ENCODE measurements at places on chromosomes 3 and 15.

DNA sequence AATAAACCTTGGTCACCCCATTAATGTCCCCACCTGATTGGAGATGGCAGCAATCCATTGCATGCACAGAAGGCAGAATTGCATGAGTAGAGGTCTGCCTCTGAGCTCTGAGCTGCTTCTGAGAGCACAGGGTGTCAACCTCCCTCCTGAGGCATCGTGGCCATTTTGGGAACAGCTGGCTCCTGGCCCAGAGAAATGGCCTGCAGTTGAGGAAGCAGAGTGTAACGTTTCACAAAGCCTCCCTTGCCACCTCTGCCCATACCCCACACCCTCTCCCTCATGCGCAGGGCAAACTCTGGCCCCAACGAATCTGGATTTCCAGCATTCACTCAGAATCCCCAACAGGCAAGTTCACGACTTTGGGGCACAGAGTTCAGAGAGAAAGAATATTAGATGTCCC is 198.9 kb downstream of the ADAMTS9 start:
- no peak for DNase-seq

- DNase-seq: no peak
Measured at GRCh38 chr3:147962408-147963164, 553.4 kb downstream of the ZIC1 start.

DNA sequence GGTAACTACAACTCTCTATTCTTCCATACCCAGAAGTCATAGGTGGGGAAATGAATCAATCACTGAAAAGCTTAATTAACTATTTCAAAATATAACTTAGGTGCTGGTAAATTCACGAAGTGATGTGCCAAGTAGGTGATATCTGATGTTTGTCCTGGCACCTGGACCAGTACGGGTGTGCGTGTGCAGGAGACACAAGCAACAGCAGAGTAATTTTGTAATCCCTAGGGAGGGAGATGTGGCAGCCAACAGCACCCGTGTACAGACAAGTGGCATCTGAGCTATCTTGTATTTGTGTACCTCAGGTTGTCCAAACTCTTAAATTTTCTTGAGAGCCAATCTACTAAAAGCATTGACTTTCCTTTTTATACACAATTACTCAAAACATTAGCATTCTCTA is 22.8 kb downstream of the USF3 start:
- DNase-seq: no peak

DNA sequence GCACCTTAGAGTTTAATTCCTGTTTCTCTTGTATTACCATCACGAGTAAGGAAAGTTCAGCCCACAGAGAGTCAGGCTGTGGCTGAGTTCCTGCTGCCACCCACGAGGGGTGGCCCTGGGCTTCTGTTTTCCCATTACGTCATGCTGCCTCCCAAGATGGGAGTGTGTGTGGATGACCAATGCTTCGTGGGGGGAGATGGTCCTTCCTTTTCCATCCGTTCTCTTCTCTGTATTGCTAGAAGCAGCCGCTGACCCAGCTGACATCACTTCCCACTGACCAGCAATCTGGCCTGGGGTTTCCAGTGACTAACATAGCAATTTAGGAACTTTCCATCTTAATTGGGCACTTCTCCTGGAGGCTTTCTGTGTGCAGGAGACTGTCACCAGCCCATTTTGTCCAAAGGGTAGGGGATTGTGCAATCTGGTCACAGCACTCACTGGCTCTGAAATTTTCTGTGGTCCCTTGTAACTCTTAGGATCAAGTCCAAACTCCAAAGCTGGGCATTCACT is 9.3 kb downstream of the IRAK2 start:
- no peak for DNase-seq

GRCh38 chr3:45109771-45110508 is 36.2 kb downstream of the CDCP1 start:
- DNase-seq: peak; percentile 64

- DNase-seq: no peak
Measured at GRCh38 chr3:48999085-48999858, 7.9 kb upstream of the WDR6 start.

GRCh38 chr3:119304201-119304713 is 10.1 kb downstream of the ARHGAP31 start:
- no peak for DNase-seq

GRCh38 chr3:129460572-129460971 is 20.5 kb downstream of the IFT122 start:
- DNase-seq: no peak

DNA sequence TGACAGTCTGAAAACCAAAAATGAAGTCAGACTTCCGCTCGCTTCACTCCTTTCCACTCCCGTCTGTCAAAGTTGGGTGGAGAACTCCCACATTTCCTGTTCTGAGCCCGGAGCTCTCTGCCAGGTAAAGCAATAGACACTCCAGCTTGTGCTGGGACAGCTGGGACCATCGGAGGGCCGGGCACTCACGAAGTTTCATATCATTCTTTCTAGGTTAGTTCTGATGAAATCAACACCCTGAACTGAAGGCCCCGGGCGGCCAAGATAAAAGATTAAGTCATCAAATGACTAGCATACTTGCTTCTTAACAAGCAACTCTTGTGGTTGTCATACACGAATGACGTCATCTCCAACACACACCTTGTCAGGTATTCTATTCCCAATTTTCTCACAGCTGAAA is 42.1 kb downstream of the MAGI1 start:
- no peak for DNase-seq

GRCh38 chr3:7226393-7226792 is 365.5 kb downstream of the GRM7 start:
- no peak for DNase-seq

DNA sequence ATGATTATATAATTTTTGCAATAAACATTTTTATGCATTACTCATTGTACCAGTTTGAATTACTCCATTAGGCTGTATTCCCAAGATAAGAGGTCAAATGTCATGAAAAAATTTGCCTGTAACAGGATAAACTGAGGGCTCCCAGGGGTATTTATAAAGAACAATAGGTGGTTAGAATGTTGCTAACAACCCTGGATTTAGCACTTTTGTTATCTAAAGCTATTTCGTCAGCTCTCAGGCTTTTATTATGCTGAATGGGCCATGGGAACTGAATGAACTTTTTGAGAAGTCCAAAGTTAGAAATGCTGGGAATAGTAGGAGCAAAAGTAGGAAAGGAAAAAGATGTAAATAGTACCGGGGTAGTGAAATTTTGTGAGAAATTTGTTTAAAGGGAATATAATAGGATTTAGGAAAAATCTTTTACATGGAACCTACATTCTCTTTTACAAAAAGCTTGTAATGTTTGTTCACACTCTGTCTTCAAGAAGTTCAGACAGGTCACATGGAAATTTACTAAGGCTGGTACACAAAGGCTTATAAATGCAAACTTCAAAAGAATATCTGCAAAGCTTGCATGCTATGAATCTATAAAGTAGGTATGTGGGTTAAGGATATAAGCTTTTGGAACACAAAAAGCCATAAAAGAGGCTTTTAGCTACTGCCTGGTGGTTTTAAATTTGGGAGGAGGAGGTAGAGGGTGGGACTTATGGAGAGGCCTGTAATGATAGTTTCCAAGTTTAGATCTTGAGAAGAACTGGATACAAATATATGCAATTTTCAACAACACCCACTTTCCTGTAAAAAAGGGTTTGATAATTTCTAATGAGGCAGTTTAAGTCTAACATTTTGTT is 445.8 kb upstream of the NAALADL2 start:
- DNase-seq: no peak

DNA sequence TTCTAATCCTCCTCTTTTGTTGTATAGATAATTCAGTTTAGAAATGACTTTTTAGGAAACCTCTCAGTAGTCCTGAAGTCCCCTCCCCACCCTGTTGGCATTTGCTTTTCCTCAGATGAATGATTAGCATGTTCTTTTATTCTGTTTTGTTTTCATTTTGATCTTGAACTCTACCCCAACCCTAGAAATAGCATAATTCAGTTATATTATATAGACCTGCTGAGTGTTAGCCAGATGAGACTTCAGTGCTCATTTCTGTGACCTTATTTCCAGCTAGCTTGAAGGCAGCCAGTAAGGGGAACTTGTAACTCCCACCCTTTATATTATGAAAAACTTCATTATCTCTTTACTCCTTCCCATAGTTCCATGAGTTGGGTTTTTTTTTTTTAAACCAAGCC is 41.2 kb downstream of the SNRK start:
- DNase-seq: no peak

GRCh38 chr15:80309769-80310384 is 57.9 kb upstream of the CTXND1 start:
- DNase-seq: no peak

- no peak for DNase-seq
Measured at GRCh38 chr3:188830893-188831292, 340.9 kb upstream of the TPRG1 start.

GRCh38 chr3:142148044-142148791 is 1.1 kb downstream of the TFDP2 start:
- DNase-seq: no peak

- no peak for DNase-seq
Measured at GRCh38 chr3:124809039-124809438, 78.1 kb downstream of the ITGB5 start.

DNA sequence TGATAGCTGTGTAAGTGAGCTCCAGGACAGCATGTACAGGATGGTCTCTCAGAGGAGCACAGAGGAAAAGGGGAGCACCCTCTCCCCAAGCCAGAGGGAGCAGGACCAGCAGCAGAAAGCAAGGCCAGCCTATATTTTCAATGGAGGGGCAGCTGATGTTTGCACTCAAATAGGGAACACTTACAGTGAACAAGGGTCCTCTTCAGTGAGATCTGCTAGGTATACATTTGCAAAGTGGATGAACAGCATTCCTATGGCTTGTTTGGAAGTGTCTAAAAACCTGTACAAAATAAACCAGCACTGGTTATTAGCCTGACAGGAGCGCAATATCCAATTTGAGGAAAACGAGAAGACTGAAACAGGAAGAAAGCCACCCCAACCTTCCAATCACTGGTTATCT is 17.6 kb upstream of the MUSTN1 start:
- no peak for DNase-seq

DNA sequence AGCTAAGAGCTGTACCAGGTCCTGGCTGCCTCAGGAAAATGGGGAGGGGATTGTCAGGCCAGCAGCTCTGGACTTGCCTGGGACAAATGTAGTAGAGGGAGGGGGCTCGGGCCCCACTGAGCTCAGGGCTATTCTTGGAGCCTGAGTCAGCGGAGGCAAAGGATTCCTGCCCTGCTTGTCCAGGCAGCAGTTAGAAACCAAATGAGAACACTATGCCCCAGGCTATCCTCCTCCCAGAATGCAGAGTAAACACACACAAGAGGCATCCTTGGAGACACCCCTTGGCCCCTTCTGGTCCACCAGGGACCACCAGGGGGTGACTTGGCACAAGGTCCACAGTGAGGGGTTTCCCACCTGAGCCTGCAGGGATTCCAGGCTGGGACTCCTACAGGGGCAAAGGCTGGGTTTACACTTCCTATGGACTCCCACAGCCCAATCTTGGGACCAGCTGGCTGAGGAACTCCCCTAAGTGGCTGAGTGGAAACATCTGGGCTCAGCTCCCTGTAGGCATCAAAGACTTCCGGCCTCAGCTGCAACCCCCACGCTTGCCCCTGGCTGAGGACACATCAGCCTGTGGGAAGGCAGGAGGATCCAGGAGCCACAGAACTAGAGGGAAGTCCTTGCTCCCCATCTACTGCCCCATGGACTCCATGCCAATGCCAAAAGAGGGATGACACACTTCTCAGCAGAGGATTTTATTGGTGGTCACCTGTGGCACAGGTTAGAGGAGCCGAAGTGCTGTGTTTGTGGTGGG is 3.4 kb upstream of the COL7A1 start:
- no peak for DNase-seq

- no peak for DNase-seq
Measured at GRCh38 chr15:71549091-71549490, 261.3 kb upstream of the NR2E3 start.

- DNase-seq: no peak
Measured at GRCh38 chr3:81300324-81300927, 461.0 kb downstream of the GBE1 start.

All from CD4-positive, alpha-beta memory T cell (primary cell).